ENCODE measurements at places on chromosomes 5 and 9.

GRCh38 chr9:20352591-20352990 lies 269.7 kb downstream of the MLLT3 start:
- DNase-seq: no peak

DNA sequence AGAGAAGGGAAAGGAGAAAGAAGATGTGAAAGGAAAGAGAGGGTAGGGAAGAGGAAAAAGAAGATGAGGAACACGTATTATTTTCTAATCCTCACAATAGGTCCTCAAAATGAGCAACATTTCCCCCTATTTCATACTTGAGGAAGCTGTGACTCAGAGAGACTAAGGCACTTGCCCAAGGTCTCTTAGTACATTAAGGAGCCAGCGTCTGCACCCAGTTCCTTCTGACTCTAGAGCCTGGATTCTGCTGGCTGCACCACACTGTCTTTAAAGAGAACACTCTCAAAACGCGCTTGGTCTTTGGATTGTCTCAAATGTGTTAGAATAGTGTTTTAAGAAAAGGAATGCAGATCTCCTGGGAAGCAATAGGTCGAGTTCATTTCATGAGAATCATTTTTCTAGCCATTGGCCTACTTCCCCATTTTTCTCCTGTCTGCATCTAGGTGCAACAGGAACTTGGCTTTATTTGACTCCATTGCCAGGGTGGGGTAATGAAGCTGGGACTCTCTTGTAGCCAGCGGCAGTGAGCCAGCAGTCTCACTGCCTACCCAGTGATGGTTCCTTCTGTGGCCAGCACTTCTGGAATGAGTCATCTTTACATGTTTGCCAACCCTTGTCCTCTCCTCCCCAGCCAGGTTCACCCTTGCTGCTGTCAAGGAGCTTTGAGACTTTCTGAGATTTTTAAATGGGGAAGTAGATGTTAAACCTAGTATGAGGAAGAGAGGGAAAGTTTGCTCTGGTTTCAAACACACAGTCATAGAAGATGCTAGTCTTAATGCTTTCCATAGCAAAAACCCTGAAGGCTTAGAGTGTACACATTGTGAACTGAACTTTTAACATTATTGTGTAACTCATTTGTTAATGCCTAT lies 82.7 kb downstream of the DOCK8 start:
- no peak for DNase-seq

GRCh38 chr5:95986937-95987520 lies 25.4 kb upstream of the ELL2 start:
- DNase-seq: no peak

DNA sequence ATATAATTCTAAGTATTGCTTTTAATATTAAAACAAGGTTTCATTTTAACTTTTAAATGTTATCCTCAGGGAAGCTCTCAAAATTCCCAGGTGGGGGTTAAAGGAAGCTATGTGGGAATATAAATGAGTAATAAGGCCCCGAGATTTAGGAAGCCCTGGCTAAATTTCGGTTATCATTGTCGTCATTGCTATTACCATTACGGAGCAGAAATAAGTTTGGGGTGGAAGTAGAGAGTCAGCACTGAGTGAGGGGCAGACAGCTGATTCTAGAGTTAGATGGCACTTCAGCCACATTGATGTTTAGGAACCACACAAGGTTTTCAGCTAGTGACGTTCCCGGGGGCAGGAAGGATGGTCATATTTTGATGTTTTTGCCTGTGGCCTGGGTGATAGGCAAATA lies 74.9 kb downstream of the NREP start:
- no peak for DNase-seq

- no peak for DNase-seq
Measured at GRCh38 chr5:849651-850301, 1.0 kb downstream of the ZDHHC11 start.

- no peak for DNase-seq
Measured at GRCh38 chr5:135705941-135706466, 127.2 kb upstream of the CXCL14 start.
